ENCODE measurements at places on chromosomes 5 and 9.

- DNase-seq, result peak; percentile 71
Measured at GRCh38 chr9:105245029-105245890, 809 bp downstream of the SLC44A1 start.

GRCh38 chr9:93826209-93826608 lies 128.9 kb downstream of the BARX1 start:
- no peak for DNase-seq

- peak; percentile 63 for DNase-seq
Measured at GRCh38 chr9:123544007-123544827, 188.2 kb downstream of the CRB2 start.

GRCh38 chr5:96172436-96172835 lies 210.8 kb upstream of the ELL2 start:
- no peak for DNase-seq

GRCh38 chr9:30845136-30845535 lies 1539.3 kb upstream of the ACO1 start:
- no peak for DNase-seq

DNA sequence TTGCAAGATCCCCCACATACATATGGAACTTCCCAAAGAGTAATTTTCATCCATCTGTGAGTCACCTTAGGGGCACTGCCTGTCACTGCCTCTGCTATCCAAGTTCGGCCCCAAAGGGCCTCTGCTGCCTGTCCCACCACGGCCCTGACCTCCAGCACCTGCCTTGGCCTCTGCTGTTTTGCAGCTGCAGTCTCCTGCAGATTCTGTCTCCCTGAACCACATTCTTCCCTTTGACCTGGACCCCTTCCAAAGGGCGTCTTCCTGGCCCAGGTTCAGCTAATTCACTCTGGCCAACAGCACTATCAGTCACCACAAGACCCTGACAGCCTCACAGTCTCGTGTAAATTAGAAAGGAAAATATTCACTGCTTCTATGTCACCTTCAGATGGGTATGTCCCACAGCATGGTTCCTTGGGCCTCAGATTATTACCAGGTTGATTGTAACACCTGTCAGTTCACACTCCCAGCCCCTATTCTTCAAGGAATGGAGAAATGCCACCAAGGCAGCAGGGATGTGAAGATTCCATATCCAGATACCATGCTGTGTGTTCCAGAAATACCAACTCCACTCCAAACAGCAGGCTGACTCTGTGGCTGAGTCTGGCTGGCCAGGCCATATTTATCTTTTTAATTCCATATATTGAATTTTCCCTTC lies 479.3 kb downstream of the ARHGEF28 start:
- no peak for DNase-seq

DNA sequence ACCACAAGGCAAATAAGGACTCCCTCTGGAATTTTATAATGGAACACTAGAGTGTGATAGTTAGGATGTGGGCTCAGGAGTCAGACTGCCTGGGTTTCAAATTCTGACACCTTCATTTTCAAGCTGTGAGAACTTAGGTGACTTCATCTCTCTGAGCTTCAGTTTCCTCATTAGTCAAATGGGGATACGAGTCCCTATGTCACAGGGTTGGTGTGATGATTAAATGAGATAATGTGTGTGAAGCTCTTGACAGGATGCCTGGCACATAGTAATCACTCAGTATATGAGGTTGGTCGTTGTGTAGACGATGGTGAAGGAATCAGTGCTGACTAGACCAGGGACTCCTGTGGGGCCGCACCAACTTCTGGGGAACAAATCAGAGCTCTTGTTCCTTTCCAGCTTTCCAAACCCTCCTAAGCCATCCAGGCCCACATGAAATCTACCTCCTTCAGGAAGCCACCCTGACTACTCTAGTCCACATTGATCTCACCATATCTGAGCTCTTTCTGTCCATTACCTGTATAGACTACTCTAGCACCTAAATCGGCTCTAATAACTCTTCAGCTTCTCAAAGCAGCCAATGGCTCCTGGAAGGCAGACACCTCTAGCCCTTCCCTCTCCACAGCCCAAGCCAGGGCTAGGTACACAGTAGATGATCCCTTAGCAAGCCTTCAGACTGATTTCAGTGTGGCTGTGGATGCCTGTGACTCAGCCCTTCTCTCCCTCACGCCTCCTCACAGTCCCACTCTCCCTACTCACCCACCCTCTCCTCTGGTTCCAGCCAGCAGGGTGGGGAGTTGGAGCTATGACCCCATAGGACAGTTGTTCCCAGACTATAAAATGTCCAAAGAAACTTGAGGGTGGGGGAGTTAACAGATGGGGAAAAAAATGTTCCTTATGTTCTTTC lies 2.5 kb upstream of the TCF7 start:
- no peak for DNase-seq

- no peak for DNase-seq
Measured at GRCh38 chr5:136435946-136436543, 70.7 kb upstream of the TRPC7 start.

- DNase-seq, result no peak
Measured at GRCh38 chr5:117424559-117424958, 849.9 kb upstream of the SEMA6A start.

DNA sequence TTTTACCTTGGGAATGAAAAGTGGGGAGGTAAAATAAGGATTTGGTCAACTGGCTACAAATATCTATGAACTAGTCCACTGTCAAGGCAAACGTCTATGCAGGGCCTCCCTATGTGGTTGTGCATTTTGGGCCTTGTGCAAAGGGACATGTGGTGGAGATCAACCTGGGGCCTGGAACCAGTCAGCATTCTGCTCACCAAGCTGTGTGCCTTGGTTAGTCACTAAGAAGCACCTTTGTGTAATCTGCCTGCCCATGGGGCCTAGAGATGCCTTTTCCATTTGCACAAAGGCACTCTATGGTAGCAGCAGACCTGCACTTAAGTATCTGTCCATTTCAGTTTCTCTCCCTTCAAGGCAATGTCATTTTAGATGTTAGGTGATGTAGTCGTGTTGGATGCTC lies 184.0 kb downstream of the GNAQ start:
- no peak for DNase-seq

- DNase-seq, result peak; percentile 4
Measured at GRCh38 chr5:103561685-103562452, 720 bp downstream of the NUDT12 start.

DNA sequence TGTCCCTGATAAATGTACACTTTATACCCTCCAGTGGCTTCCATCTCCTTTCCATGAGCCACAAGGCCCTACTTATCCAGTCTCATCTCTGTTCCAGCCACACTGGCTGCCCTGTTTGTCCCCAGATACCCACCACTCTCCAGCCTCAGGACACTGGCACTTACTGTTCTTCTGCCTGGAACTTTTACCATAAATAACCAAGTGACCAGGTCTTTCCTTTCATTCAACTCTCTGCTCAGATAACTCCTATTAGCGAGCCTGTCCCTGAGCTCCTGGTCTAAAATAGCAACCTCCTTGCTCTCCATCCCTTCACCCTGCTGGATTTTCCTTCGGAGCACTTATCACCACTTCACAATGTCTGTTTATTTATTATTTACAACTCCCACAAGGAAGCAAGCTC lies 16.6 kb upstream of the ENC1 start:
- no peak for DNase-seq

Measured in T47D (cell line).